ENCODE measurements at places on chromosomes 2 and 18. TPM values are rescaled to one million over a fixed set of nuclear protein-coding genes. Genes with fewer than 3 reads are reported as not detected.

WDR43 gene
- 25.9 TPM for total RNA-seq

UCN gene
- total RNA-seq: 2.1 TPM

AFF3 gene
- 6.7 TPM for total RNA-seq

PIEZO2 gene
- 0.46 TPM for total RNA-seq

IL1RL1 gene
- 1.1 TPM for total RNA-seq

DLGAP1 gene
- 6.5 TPM for total RNA-seq

GRCh38 chr2:59083075-59083828, 842.1 kb upstream of the FANCL start:
- no peak for DNase-seq

GRCh38 chr18:66749481-66750035, 145.7 kb upstream of the CDH19 start:
- DNase-seq: no peak

- no peak for DNase-seq
These were observed 1761.8 kb downstream of the SUCLG1 start for GRCh38 chr2:82697231-82697630.

DNA sequence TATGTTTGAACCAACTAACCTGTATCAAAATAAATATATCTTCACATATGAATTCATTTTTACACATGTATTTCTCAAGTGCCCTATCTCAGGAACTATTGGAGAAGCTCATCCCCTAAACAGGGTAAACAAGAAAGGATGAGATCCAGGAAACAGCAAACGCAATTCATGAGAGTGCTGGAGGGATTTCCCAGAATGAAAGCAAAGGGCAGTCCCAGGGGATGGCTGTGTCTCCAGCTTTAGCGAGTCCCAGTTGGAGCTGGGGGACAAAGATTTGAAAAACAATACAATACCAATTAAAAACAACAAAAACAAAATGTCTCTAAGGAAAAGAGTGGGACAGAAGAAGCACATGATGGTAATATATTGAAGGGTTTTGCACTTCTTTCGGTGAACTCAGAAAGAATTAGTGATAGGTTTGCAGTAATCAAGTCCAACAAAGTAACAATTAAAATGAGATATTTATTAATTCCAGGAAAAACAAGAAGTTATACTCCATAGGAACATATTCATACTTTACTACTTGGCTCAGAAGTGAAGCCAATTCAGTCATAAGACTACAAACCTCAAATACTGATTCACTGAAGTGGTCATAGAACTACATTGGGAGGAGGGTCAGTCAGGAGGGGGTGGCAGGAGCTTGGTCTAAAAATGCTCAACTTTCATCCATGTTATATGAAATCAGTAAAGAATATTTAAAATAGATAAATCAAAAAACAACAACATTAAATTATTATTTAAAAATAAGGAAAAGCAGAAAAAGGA, 73.1 kb upstream of the PDE1A start:
- DNase-seq: no peak

- no peak for DNase-seq
These were observed 65.2 kb upstream of the RNF152 start for GRCh38 chr18:61957801-61958516.

- DNase-seq: no peak
These were observed 15.3 kb upstream of the CD207 start for GRCh38 chr2:70850925-70851324.

All from cardiac septum (tissue), 1 donor.